Stimulated activated CD4-positive, alpha-beta T cell treated with anti-CD3 and anti-CD28 coated beads, Interleukin-2, amount 100 ng/mL, for 48 hours (primary cell): ENCODE measurements at places on chromosomes 13 and 19.

GRCh38 chr19:10828981-10829821 is 6.8 kb downstream of the TMED1 start:
- no peak for DNase-seq

DNA sequence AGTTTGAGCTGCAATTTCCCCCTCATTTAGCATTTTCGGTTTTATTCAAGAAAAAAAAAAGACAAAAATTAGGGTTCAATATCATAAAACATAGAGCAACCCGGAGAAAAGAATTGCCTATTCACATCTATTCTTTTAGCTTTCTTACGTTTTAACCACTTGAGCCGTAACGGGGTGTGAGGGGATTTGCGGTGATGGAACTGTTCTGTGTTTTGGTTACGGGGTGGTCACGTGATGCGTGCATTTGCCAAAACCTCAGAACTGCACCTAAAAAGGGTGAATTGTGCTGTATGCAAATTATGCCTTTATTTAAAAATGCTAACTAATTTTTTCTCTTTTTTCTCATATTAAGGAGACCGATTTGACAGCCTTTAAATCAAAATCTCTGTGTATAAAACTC is 22.1 kb downstream of the CLEC11A start:
- no peak for DNase-seq

DNA sequence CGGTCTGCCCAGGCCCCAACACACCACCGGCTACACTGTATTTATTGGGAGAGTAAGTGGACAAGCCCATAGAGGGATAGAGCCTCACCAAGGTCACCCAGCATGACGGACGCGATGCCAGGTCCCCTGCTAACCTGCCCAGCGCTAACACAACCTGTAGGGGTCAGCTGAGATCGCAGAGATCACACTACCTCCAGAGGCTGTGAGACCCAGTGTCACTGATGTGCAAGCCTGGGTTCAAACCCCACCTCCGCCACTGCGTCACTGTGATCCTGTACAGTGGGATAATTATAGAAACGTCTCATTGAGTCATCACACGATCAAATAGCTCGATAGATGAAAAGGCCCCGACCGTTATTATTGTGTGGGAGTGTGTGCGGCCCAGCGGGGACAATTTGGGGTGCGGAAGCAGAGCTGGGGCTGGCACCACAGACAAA is 10.6 kb upstream of the TLE2 start:
- no peak for DNase-seq

GRCh38 chr13:110298505-110299282 is 8.3 kb downstream of the COL4A1 start:
- DNase-seq, result peak; percentile 23

DNA sequence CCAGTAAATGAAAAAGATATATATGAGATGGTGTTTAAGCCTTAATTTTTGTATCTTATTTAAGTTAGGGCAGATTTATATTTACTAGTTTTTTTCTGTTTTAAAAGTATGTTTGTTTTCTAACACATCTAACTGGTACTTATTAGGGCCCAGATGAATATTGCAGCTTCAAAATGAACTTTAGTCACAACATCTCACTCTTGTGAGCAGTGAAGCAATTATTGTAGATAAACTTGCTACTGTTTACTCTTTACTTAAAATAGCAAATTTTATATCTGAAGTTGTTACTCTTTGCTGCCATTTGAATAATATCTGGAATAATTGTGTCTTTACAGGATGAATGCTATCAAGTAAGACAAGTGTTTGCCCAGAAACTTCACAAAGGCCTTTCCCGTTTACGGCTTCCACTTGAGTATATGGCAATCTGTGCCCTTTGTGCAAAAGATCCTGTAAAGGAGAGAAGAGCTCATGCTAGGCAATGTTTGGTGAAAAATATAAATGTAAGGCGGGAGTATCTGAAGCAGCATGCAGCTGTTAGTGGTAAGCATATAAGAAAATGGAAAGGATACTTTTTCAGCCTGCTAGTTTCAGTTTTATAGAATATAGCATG is 166.8 kb downstream of the PDS5B start:
- DNase-seq, result no peak

DNA sequence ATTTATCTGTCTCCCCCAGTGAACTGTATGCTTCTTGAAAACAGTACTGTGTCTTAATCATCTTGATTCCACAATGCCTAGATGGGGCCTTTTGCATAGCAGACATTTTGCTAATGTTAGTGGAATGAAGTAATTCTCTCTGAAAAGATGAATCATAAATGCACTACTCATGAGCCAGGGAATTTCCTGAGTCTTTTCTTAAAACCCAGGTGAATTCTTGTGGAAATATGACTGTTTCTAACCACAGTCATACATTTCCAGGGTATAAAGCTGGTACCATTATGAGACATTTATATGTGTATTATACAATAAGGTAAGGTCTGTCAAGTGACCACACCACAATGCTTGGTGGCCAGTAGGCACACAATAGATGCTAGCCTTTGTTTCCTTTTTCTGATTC is 5.5 kb upstream of the KCTD4 start:
- no peak for DNase-seq

GRCh38 chr13:110413016-110413675 is 106.1 kb downstream of the COL4A2 start:
- no peak for DNase-seq

- peak; percentile 35 for DNase-seq
These were observed 147.9 kb downstream of the KATNAL1 start for GRCh38 chr13:30159446-30159839.

DNA sequence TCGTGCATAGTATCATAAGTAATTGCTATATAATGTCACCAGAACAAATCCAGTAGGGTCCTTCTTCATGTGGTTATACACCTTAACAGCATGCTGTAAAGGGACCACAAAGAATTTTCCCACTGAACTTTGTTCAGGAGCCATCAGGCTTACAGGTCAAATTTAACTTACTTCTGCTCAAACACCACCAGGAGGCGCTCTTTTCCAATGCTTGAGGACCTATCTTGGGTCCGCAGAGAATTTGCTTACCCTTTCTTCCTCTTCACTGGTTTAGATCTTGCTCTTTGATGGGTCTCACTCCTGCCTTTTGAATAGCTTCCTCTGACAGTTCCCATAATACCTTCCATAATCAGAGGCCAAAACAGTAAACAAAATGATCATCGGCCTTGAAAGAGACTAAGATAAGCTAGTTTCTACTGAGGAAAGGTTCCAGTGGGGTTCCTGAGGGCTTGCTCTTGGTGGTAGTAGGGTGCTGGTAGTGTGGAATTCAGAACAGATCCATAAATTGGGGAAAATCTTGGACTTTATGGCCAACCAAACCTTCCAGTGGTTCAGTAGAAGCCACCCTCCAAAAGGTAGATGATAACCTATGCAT is 37.4 kb downstream of the SCGB2B2 start:
- DNase-seq, result peak; percentile 63

- no peak for DNase-seq
These were observed 11.1 kb upstream of the SPATA13 start for GRCh38 chr13:24149246-24150032.

DNA sequence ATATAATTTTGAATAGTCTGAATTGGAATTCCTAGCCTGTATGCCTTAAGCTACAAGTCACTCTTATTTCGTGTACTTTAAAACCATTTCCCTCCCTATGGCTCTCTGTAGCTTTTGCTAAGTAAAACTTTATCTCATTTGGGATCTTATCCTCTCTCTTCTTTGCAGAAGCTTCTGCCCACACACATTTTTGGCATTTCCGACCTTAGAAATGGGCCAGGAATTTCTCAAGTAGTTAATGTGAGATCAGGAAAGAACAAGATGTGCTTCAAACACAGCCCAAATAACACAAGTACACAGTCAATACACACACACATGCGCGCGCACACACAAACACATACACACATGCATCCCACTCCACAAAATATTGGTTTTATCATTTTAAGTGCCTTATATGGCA is 931.0 kb upstream of the MIR17HG start:
- DNase-seq, result no peak

GRCh38 chr19:50152578-50152977 is 10.5 kb downstream of the IZUMO2 start:
- no peak for DNase-seq

DNA sequence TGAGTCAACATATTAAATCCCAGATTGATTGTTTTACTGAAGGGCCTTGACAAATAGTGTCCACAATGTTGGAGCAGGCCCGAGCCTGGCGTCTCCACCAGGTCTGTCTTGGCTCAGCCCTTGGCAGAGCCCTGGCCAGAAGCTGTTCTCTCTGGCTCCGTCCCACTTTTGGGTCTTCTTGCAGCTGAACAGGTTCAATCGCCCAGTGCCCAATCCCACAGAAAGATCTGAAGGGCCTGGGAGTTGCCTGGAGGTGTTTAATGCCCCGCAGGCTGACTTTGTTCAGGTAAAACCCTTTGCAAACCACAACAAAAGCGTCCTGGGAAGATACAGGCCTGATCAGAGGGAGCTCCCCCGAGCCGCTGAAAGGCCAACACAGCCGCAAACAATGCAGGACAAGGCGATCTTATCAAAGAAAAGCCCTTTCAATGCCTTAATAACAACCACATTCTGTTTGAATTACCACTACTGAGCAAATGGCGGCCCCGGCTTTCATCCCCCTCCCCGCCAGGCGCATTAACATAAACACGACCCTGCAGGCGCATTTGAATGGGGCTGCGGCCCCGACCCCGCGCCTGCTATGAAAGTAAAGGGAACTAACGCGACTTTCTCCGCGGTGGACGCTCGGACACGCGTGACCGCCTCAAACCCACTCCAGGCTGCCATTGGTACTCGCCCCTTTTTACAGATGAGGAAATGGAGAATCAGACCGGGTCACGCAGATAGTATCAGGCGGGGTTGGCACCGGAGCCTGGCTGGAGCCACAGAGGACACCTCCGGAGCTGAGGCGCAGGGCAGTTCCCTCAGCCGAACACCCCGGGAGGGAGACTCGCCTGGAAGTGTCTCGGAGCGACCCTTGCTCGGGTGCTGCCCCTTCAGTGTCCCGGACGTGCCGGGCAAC is 3.1 kb downstream of the CDX2 start:
- DNase-seq, result no peak

DNA sequence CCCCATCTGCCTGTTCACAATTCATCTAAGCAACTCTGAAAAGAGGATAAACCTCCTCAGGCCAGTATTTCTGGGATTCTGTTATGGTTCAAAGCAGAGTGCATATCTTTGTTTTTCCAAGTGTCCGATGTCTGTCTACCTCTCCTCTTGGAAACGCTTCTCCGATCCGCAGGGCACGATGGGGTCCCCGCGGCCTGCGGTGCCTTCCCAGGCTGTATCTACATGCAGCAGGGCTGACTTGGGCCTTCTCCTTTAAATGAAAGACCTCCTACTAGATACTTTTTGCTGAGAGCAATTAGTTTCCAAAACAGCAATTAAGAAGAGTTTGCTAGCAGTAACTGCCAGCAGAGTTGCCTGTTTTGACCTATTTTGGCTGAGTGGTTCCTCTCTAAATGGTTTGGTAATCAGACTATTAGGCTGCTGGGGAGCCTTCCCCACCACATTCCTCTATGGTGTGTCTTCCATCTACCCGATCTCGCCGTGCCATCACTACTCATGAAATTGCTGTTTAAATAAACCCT is 23.5 kb downstream of the COL4A2 start:
- DNase-seq, result no peak

- no peak for DNase-seq
These were observed 42.6 kb downstream of the C13orf42 start for GRCh38 chr13:51068501-51068900.

GRCh38 chr13:25292301-25292700 is 5.0 kb upstream of the MTMR6 start:
- DNase-seq, result no peak

DNA sequence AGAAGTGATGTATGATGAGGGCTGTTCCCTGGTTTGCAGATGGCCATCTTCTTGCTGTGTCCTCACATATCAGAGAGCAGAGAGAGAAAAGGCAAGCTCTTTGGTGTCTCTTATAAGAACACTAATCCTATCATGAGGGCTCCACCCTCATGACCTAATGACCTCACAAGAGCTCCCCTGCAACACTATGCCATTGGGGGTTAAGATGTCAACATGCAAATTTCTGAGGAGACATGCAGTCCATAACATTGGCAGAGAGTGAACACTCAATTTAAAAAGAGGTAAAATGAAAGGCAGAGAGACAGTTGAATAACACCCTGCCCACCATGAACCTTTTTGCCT is 10.9 kb downstream of the FAM187B start:
- DNase-seq, result no peak

DNA sequence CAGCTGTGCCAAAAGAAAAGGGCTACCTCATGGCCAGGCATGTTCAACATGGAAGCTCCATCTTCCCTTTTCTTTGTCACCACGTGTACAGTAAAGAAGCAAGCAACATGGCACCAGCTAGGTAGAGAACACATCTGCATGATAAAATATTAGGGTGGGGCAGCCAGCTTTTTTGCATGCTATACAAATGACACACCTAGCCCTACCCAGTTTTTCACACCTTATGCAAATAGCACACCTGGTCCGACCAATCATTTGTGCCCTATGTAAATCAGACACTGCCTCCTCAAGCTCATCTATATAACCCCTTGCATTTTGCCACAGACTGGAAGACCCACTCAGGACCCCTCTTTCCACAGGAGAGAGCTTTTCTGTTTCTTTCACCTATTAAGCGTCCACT is 85.5 kb downstream of the STOML3 start:
- no peak for DNase-seq

GRCh38 chr19:16575282-16575681 is 3.1 kb upstream of the SLC35E1 start:
- no peak for DNase-seq

DNA sequence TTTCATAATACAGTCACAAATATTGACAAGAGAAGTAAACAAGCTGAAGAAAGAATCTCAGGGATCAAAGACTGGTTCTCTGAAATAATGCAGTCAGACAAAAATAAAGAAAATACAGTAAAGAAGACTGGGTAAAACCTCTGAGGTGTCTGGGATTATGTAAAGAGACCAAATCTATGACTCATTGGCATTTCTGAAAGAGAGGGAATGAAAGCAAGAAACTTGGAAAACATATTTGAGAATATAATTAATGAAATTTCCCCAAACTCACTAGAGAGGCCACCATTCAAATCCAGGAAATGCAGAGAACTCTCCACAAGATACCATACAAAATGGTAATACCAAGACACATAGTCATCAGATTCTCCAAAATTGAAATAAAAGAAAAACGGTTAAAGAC is 53.0 kb upstream of the GPC6 start:
- DNase-seq, result no peak

GRCh38 chr13:22625691-22626090 is 555.1 kb upstream of the SGCG start:
- DNase-seq, result no peak

DNA sequence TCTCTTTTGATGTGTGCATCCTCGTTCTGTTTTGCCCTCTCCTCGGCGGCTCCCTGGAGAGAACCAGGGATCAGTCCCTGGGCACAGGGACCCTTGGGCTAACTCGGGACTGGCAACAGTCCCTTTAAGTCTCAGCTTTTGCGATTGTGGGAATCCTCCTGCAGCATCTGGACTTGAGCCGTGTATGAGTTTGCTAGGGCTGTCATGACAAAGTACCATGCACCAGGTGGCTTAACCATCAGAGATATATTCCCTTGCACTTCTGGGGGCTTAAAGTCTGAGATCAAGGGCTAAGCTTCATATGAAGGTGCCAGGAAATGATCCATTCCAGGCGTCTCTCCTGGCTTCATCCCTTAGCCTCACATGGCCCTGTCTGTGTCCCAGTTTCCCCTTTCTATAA is 34.5 kb downstream of the ARHGEF18 start:
- no peak for DNase-seq

- no peak for DNase-seq
These were observed 48.0 kb upstream of the WASF3 start for GRCh38 chr13:26509491-26509890.

- no peak for DNase-seq
These were observed 47.1 kb upstream of the MBNL2 start for GRCh38 chr13:97175041-97175440.
